ENCODE measurements at places on chromosomes 11 and 22.
A peak's percentile ranks its signal among the peaks of the same experiment; 100 is the strongest.

- no peak for DNase-seq
Observed at GRCh38 chr11:116997071-116997470, 101.2 kb downstream of the SIK3 start.

DNA sequence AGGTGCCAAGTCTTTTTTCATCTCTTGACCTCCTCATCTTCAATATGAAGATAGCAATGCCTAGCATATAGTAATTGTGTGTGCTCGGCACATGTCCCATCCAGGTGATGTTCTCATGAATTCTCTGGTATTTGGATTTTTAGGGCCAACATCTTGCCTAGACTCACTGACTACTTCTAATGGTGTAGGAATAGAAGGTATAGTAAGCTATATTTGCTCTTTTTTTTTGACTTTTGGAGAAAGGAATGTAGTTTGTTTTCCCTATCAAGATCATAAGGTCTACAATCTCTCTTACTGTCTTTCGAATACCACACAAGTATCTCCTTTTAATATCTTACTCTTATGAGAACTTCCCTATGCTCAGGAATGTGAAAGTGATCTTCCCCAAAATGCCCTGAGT is 3.2 kb downstream of the HBD start:
- DNase-seq, result no peak

DNA sequence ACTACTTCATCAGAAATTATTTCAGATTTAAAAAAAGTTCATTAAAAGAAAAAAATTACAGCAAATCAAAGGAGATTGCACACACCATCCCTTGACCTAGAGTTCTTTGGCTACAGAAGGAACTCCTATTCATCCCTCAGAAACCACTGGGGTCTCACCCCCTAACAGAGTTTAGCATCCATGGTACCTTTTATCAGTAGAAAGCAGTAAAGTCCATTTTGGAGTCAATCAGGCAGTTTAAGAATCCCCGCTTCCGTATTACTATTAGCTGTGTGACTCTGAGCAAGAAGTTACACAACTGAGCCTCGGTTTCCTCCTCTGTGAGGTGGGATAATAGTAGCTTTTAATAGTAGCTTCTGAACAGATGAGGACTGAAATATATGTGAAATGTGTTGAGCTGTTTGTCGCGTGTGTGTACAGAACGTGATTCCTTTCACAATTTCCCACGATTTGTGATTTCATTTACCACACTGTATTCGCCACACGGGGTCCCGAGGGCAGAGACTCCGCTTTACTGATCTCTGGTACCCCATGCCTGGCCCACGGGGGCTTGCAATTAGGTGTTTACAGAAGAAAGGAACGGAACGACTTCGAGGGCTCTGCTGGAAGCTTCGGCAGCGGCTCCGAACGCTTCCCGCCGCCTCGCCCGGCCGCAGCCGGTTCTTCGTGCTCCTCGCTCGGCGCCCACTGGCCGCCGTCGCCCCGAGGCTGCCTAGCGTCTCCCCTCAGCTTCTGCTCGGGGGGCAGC is 72.5 kb upstream of the ZBED5 start:
- DNase-seq, result no peak

DNA sequence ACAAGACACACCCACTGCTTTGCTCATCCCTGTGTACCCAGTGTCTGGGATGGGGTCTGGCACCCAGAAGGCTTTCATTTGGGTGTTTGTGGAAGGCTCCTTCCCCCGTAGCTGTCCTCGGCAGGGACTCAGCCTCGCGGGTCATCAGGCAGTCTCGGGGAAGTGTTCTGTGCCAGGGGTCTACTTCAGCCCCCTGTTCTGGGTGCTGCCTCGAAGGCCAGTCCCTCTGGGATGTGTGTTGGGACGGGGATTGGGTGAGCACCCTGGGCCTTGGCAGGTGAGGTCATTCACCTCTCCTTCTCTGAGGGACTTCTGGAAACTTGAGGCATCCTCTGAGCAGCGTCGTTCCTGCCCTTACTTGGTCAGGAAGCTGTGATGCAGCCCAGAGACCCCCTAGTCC is 65.5 kb downstream of the RPUSD4 start:
- DNase-seq, result no peak

DNA sequence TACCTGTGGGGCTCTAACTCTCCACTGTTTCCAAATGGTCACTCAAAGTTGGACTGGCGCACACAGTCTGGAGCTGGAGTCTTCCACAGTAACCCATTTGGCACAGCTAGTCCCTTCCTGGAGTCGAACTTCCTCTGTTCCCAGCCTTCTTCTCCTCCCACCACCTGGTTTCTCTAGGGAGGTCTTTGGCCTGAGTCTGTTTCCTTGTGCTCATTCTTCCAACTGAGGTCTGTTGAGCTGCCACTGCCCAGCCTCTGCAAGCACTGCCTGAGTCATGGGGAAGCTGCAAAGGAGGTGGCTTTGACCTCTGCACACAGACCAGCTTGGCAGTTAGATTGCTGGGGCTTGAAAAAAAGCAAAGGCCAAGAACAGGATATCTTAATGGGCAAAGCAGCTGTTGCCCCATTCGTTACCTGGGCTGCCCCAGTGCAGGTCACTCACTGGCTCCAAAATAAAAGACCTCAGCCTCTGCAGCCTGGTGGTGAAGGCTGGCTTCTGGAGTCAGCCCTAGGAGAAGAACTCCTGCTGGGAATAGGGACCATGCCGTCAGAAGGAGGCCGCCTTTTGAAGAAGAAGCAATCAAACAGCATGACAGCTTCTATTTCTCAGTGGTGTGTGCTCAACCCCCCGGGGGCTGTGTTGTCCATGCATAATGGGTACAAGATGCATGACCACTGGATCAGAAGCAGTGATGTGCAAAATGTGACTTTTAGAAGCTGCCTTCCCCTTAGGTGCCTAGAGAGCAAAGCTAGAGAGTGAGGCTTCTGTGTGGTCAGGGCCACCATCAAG is 3.0 kb downstream of the ADAMTS15 start:
- DNase-seq, result no peak

- no peak for DNase-seq
Observed at GRCh38 chr11:2296913-2297622, 4.7 kb downstream of the C11orf21 start.

- DNase-seq, result no peak
Observed at GRCh38 chr22:16717699-16718558, 107.3 kb downstream of the XKR3 start.

- no peak for DNase-seq
Observed at GRCh38 chr11:131073167-131073566, 156.9 kb upstream of the SNX19 start.

GRCh38 chr11:35082321-35083180 is 56.4 kb upstream of the CD44 start:
- peak; percentile 71 for DNase-seq

GRCh38 chr22:22076932-22077703 is 94.5 kb upstream of the TOP3B start:
- no peak for DNase-seq

- no peak for DNase-seq
Observed at GRCh38 chr11:45622861-45623260, 42.6 kb downstream of the CHST1 start.

DNA sequence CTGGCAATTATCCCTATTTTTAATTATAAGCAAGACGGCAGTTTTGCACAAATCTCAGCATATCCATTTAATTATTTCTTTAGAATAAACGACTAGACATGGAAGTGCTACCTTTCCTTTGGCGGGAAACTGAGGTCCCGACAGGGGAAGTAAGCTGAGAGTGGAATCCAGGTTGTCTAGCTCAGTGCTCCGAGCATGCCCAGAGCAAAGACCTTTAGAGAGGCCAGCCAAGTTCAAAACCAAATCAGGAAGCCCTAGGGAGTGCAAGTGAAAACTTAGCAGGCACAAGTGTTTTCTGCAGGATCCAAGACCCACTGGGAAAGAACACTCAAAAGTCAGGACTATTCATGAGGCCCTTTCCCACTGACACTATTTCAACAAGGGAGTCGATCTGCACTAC is 22.7 kb upstream of the SCN2B start:
- DNase-seq, result no peak

DNA sequence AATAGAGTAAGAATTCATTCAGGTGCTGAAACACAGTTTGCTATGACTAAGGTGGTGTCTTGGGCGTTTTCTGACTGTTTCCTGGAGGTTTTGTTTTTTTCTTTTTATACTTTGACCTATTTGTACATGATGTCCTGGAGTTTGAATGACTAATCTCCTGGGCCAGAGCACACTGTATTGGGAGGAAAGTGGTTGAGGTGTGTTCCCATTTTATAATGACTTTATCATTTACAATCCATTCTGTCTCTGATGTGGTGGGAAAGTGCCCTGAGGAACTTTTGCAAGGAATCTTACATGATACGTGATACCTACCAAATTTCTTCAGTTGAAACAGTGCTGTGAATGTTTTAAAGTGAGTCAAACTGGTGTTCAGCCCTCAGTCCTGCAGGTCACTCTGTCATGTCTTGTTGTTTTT is 80.8 kb downstream of the TNRC6B start:
- DNase-seq, result no peak

All from stimulated activated CD4-positive, alpha-beta T cell treated with anti-CD3 and anti-CD28 coated beads, TNF-alpha, amount 100 ng/mL, for 48 hours (primary cell).